ENCODE measurements at places on chromosomes 2 and 18. TPM values are rescaled to one million over a fixed set of nuclear protein-coding genes. Genes with fewer than 3 reads are reported as not detected.

TMEM178A gene
- total RNA-seq: 2.8 TPM

ATOH8 gene
- 1.0 TPM for total RNA-seq

ACTR3 gene
- total RNA-seq: 240 TPM

GAREM2 gene
- total RNA-seq: 3.0 TPM
